ENCODE measurements at places on chromosomes 13 and 19.

DNA sequence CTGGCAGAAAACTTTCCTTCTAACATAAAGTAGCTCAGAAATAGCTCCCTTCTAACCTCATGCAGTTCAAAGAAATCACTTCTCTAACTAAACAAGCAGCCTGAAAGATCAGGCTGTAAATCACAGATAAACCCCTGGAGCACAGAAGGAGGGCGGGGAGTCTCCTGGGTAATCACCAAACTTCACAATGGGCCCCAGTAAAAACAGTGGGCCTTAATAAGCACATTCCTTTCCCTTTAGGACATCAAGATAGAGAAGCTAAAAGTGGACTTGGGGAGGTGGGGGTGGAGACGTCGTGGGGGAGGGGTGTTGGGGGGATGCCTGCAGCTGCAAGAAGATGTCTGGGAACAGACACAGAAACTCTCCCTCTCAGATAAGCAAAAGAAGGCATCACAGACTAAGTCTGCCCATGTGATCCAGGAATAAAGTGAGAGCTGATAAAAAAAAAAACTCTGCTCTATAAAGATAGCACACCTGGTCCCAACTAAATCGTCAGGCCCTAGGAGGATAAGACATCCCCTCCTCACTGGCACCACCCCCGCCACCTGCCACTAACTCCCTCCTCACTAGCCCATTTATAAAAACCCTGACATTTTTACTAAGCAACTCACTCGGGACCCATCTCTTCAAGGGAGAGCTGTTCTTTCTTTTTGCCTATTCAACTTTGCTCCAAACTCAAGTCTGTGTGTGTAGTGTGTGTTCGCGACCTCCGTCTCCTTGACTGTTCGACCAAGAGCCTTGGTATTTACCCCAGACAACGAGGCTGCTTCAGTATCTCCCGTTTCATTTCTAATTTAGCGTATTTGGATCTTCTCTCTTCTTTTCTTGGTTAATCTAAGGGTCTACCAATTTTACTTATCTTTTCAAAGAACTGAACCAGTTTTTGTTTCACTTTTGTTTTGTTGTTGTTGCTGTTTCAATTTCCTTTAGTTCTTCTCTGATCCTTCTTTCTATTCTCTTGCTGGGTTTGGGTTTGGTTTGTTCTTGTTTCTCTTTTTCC is 31.7 kb downstream of the DNAJC15 start:
- peak; percentile 11 for DNase-seq

- no peak for DNase-seq
These were observed 642.2 kb downstream of the LIG4 start for GRCh38 chr13:107573184-107573583.

- no peak for DNase-seq
These were observed 151.0 kb upstream of the RXFP2 start for GRCh38 chr13:31588316-31588715.

DNA sequence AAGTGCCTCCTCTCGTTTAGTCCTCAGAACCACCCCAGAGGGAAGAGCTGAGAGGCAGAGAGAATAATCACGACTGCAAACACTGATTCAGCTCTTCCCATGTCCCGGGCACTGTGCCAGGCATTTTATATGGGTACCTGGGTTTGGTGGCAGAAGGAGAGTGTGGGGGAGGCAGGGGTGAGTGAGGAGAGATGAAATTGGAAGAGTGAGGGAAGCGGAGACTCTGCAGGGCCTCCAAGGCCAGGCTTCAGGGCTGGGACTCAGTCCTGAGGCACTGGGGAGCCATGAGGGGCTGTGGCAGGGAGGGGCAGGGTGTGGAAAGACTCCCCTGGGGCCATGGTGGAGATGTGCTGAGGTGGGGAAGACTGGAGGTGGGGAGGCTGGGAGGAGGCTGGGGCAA is 8.7 kb downstream of the SYNGR4 start:
- DNase-seq: no peak

DNA sequence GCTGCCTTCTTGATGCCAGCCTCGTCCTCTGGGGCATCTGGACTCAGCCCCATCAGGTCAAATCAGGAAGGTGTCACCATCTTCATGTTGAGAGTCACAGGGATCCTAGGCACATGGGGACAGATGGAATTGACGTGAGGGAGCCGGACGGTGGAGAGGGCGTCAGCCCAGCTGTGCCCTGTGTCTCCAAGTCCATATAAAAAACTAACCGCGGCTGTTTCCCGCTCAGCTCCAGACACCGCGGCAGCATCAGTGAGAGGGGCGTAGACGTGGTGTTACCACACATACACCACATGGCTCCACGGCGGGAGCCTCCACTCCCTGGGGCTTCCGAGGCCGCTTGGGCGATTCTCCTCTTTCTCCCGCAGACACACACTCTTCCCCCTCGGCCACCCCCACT is 5.6 kb upstream of the PRR36 start:
- no peak for DNase-seq

DNA sequence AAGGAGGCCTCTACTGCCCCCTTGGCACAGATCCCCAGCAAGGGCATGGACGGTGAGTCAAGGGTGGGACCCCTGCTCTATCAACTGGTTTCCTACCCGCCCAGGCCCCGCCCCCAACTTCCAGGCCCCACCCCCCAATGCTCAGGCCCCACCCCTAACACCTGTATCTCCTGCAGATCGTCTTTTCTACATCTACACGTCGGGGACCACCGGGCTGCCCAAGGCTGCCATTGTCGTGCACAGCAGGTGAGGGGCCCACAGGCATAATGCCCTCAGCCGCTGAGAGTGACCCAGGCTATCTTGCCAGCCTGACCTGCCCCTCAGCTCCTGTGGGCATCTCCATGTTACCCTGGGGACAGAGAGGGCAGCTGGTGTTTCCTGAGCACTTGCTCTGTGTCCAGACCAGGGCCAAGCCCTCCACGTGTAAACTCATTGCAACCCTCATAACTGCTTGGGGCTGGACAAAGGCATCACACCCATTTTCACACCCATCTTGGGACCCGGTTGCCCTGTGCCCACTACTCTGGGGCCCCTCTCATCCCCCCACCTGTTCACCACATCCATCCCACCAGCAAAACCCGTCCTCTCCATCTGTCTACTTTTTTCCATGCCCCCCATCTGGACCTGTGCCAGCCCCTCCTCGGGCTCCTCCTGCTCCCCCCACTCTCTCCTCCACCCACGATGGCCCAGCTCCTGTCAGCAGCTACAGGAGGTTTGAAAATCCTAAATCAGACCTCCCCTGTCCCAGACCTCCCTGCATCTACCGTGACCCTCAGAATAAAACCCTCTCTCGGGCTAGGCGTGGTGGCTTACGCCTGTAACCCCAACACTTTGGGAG is 17.2 kb downstream of the SLC27A1 start:
- DNase-seq: no peak

- no peak for DNase-seq
These were observed 53.8 kb downstream of the RNF6 start for GRCh38 chr13:26168237-26168814.

DNA sequence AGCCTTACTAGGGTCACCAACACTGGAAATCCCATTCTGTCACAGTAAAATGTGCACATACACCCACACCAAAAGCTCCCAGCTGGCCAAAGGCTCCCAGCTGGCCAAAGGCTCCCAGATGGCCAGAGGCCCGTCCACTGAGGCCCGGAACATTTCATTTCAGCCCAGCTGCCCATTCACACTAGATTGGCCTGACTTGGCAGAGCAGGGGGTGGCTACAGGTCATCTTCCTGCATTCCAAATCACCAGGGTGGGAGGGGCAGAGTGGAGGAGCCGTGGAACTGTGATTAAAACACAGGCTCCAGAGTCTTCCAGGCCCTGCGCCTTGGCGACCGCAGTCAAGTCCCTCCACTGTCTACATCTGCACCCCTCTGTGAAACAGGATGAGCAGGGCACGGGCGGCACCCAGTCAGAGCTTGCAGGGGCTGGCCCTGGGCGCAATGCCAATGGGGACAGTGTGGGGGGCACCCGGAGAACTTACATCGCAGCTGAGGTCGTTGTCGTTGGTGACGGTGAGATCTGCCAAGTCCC is 10.1 kb upstream of the PRKD2 start:
- DNase-seq: no peak

DNA sequence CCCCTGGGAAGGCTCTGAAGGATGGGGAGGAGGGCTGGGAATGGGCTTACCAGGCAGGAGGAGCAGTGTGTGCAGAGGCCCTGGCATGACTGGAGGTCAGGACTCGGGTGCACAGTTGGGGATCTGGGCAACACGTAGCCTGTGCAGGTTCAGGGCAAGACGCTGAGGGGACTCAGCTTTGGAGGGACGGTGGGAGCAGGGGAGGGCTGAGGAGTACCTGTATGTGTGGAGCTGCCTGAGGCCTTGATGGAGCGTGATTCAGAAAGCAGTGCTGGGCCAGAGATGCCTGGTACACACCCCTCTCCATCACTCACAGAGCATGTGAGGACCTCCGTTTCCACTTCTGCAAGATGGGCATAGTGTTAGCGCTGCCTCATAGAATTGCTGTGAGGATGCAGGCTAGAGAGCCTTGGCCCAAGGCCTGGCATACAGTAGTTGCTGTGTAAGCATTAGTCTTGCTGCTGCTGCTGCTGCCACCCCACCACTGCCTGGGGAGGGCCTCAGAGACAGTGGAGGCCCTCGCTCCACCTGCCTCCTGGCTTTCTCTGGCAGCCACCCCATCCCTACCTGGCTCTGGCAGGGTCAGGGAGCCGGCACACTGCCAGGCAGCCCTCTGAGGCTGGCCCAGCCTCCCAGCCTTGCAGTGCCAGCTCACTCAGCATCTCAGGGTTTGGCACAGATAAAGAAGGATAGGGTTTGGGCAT is 2.4 kb downstream of the PAK4 start:
- DNase-seq: no peak

DNA sequence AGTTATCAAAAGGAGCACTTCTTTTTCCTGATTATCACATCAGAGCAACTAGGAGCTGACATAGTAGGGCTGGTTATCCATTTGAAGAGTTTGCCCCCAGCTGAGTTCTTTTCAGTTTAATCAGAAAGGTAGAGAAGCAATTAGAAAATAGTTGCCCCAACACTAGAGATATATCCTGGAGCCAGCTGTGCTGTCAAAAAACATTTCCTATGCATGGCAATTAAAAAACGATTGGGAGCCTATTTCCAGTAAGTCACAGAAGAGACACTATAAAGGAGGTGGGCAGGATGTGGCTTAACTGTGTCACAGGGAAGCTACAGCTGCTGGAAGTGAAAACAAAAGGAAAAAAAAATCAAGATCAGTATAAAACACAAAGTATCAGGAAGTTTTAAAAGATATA is 155.7 kb upstream of the SLITRK1 start:
- no peak for DNase-seq

DNA sequence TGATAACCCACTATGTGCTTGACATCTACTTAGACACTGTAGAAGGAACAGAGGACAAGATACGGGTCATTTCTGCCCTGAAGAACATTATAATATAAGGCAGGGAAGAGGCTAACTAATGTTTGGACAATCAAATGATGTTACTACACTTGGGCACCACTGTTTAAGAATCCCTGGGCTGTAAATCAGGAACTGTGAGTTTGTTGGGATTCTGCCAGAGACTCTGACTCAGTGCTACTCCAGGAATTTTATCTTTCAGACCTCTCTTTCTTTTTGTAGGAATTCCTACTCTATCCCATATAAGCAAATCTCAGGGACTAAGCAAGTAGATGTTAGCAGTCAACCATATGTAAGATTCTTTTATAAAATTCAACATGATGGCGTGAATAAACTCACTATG is 3.1 kb upstream of the ZNF471 start:
- no peak for DNase-seq

GRCh38 chr13:109809216-109809932 is 23.0 kb upstream of the IRS2 start:
- DNase-seq: no peak

GRCh38 chr13:73000027-73000674 is 58.7 kb upstream of the KLF5 start:
- no peak for DNase-seq

DNA sequence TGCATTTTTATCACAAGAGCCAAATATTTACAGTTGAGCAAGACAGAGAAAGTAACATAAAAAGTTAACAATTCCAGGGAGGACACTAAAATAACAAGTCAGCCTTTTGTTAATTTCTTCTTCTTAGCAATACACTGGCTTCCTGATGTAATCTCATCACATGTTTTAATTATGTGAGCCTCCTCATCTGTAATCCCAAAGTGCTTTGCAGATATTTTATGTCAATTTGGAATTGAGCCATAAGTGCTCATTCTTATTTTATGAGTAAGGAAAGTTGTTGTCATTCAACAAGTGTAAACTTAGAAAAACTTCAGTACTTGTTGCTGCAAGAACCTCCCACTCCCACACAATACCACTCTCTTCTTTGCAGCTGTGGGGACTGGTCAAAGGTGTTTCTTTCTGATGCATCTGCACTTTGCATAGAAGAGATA is 223.6 kb downstream of the GPC6 start:
- no peak for DNase-seq

All from activated CD4-positive, alpha-beta T cell treated with anti-CD3 and anti-CD28 coated beads, Interleukin-2, amount 50 U/mL, for 48 hours (primary cell).